ENCODE measurements at places on chromosomes 13 and 19. TPM values are rescaled to one million over a fixed set of nuclear protein-coding genes. Genes with fewer than 3 reads are reported as not detected.

DNA sequence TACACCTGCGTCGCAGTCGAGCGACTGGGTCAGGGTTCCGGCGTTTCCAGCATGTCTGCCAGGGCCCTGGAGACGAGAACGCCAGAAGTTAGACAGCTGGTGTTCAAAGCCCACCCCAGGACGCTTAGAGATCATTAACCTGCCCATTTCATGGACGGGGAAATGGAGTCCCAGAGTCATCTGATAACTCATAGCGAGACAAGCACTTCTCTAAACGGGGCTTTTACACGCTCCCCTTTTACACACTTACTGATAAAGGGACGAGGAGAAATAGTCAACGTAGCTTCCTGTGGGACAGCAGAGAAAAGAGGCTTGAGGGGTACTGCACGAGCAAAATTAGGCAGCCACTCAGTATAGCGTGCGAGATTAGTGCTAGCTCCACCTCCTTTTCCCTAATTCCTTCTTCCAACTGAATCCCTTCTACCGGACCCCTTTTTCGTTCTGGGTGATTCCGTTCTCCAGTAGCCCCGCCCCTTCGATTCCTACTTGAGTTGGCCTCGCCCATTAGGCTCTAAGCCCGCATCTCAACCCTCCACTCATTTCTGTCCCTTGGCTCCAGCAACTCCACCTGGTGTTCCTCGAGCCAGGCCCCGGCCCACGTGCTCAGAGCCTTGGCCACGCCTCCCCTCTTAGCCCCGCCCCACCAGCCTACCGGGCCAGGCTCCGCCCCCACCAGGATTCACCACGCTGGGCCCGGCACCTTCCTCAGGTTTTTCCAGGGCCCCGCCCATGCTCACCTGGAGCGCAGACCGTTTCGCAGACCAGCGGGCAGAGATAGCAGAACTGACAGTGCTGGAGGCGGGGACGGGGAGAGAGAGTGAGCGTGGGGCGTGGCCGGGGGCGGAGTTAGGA, 3.7 kb downstream of the HRC start:
- peak; percentile 59 for DNase-seq
- H3K36me3 ChIP-seq, result no peaks in the 10 kb centered on the region
- peaks cover 4% of the 10 kb centered on the region for H3K4me1 ChIP-seq
- no peaks in the 10 kb centered on the region for H3K27me3 ChIP-seq
- no peak overlapping the region for H3K4me3 ChIP-seq

DNA sequence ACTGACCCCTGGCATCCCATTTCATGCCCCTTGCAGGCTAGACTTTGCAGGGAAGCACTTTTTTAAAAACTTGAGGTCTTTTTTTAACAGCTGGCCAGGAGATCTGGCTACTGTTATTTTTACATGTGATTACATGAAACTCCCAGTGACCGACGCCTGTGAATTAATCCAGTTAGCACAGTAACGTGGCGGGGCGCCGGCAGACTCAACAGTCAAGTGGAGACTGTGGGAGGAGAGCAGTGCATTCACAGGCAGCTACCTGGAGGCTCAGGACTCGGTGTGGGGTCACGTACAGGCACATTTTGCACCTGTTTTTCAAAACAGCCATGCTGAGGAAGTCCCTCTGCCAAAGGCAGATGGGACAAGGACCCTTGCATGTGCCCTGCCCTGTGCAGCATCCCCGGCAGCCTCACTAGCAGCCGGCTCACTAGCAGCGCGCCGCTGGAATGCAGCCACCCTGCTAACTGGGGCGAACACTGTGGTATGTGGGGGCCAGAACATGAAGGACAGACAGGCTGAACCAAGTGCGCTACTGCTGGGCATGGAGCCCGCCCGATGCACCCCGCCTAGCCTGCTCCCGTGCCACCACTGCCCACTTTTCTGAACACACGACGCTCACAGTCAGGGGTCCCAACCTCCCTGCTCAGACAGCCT, 18.7 kb downstream of the CAPS start:
- no peak overlapping the region for H3K27ac ChIP-seq
- no peak for DNase-seq
- no peaks in the 10 kb centered on the region for H3K27me3 ChIP-seq
- peaks cover 11% of the 10 kb centered on the region for H3K4me1 ChIP-seq

SWSAP1 gene
- total RNA-seq, result 3.3 TPM

DNA sequence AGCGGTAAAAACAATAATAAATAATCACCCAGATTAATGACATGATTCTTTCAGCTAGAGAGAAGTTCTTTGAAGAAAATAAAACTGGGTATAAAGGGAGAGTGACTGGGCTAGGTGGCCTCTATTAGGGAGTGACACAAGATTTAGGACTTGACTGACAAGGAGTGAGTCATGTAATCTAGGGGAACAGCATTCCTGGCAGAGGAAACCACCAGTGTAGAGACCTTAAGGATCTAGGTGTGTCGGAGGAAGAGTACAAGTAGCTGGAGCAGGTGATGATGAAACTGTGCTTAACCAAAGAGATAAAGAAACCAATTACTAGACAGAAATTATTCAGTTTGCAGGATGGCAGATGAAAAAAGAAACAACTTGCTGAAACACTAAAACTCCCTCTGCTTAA, 248.0 kb downstream of the RFC3 start:
- no peaks in the 10 kb centered on the region for H3K36me3 ChIP-seq
- no peaks in the 10 kb centered on the region for H3K27me3 ChIP-seq
- H3K4me1 ChIP-seq, result no peaks in the 10 kb centered on the region
- H3K27ac ChIP-seq, result no peak overlapping the region
- DNase-seq, result no peak

BABAM1 gene
- 47.4 TPM for total RNA-seq

GJA3 gene
- 0.34 TPM for total RNA-seq

DNA sequence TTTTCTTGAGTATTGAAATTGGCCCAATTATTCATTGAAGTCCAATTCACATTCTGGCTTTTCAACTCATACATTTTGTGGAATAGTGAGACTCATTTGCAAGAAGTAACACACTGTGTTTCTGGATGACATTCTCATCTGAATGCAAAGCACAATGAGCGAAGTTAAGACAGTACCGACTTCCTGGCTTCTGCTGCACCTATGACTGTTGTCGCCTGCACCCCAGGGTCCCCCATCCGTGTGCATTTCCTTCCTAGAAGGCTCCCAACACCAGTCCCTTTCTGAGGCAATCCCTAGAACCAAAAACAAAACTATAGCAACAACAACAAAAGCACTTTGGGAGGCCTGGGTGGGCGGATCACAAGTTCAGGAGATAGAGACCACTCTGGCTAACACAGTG, 183.3 kb downstream of the SHISA2 start:
- no peak overlapping the region for H3K4me3 ChIP-seq
- no peaks in the 10 kb centered on the region for H3K27me3 ChIP-seq
- DNase-seq, result no peak
- no peaks in the 10 kb centered on the region for H3K4me1 ChIP-seq
- H3K36me3 ChIP-seq, result no peaks in the 10 kb centered on the region

SACS gene
- 16.9 TPM for total RNA-seq

- no peak overlapping the region for H3K4me3 ChIP-seq
- no peak overlapping the region for H3K27ac ChIP-seq
- no peaks in the 10 kb centered on the region for H3K36me3 ChIP-seq
- no peaks in the 10 kb centered on the region for H3K27me3 ChIP-seq
- DNase-seq, result no peak
- no peaks in the 10 kb centered on the region for H3K4me1 ChIP-seq
Observed at GRCh38 chr19:15340086-15340485, 7.7 kb upstream of the BRD4 start.

GRCh38 chr19:2567580-2567979, 91.7 kb downstream of the GADD45B start:
- no peak overlapping the region for H3K27ac ChIP-seq
- H3K4me1 ChIP-seq, result no peaks in the 10 kb centered on the region
- no peaks in the 10 kb centered on the region for H3K27me3 ChIP-seq
- no peaks in the 10 kb centered on the region for H3K36me3 ChIP-seq
- peak; percentile 37 for DNase-seq

MYO16 gene
- 0.24 TPM for total RNA-seq

- no peaks in the 10 kb centered on the region for H3K36me3 ChIP-seq
- no peak overlapping the region for H3K4me3 ChIP-seq
- no peak for DNase-seq
- H3K27me3 ChIP-seq, result no peaks in the 10 kb centered on the region
Observed at GRCh38 chr13:76773448-76774094, 112.6 kb downstream of the KCTD12 start.

- no peak overlapping the region for H3K27ac ChIP-seq
- no peaks in the 10 kb centered on the region for H3K36me3 ChIP-seq
- no peaks in the 10 kb centered on the region for H3K4me1 ChIP-seq
- no peak for DNase-seq
Observed at GRCh38 chr13:98468361-98468760, 108.5 kb downstream of the STK24 start.

DNA sequence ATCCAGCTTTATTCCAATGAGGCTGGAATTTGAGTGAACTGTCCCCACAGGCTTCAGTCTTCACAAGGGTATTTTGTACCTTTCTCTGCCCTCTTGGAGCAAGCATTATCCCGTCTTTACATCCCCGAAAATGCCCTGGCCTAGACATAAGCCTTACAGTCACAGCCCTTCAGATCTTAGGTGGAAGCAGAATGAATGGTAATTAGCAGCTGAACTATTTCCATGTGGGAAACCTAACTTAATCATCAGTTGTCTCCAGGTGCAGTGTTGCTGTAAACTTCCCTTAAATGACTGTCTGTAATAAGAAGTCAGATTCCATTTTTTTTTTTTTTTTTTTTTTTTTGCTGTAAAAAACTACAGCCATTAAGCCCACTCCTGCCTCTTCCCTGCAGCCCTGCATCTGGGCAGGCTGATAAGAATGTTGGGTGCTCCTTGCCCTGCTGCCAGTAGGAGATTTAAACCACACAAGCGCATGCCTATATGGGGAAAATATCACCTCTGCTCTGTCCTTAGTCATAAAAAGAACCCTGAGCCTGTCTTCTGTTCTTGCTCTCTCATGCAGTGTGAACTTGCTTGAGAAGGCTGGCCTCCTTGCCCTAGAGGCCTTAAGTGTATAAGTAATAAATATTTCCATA, 426.8 kb upstream of the SLITRK5 start:
- H3K4me1 ChIP-seq, result no peaks in the 10 kb centered on the region
- no peak overlapping the region for H3K4me3 ChIP-seq
- no peak overlapping the region for H3K27ac ChIP-seq
- no peak for DNase-seq

DNA sequence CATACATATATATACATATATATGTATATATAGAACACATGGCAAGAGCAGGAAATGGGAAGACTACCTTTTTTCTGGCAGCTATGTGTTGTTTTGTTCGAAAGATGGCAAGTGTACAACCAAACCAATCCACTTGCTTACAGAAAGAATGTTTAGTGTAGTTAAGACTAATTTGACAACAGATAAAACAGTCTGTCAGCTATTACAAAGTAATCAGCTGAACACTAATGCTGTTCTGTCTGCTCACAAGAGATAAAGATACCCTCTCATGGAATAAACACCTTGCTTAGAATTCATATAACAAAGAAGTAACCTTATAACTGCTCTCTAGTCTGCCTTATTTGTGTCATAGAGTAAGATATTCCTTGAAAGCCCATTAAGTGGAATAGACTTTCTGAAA, 858 bp upstream of the KCNRG start:
- H3K27me3 ChIP-seq, result no peaks in the 10 kb centered on the region
- H3K36me3 ChIP-seq, result no peaks in the 10 kb centered on the region
- DNase-seq, result no peak
- H3K4me1 ChIP-seq, result no peaks in the 10 kb centered on the region
- H3K27ac ChIP-seq, result no peak overlapping the region

DNA sequence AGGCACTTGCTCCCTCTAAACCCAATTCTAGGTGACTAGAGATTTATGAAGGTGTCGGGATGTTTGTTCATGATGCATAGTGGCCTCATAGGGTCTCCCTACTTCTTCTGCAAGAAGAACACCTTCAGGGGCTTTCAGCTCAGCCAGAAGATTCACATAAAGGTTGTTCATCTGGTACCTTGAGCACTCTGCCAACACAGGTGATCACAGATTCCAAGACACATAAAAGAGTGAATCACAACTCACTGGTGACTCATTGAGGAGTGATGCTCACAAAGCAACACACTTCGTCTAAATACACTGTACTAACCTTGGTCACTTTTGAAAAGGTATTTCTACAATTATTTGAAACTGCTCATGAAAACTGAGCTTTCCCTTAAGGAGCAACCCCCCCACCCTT, 6.8 kb upstream of the ZNF324 start:
- no peaks in the 10 kb centered on the region for H3K36me3 ChIP-seq
- no peak overlapping the region for H3K27ac ChIP-seq
- no peak for DNase-seq

DNA sequence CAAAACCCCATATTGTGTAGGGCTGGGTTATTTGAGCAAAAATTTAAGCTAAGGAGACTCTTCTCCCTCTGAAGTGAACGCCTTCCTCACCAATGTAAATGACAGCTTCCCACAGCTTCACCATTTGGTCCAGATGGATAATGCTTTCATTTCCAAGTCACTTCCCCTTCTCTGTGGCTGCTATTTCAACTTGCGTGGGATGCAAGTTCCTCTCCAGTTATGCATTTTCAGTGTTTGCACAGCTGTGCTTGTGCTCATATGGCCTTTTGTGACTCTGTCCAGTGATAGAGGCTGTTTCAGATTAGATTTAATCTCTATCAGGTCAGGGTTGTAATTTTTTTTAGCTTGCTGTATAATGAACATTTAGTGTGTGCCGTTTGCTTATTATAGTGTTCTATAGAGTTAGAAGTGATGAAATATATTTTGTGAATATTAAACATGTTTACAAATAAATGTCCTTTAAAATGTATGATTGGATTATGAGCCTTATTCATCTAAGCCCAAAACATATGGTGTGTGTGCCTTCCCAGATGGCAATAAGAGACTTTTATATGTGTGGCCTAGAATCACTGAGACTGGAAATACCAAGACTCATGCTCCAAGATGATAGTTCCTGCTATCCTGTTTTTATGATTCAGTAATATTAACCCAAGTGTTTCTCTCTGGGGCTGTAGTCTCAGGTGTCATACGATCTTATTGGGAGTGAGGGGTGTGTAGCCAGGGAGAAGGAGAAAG, 86.6 kb downstream of the TNFRSF19 start:
- H3K27me3 ChIP-seq, result no peaks in the 10 kb centered on the region
- DNase-seq, result no peak
- H3K4me3 ChIP-seq, result no peak overlapping the region

ZNF433 gene
- total RNA-seq, result 17.4 TPM

MCOLN1 gene
- 9.2 TPM for total RNA-seq

ZNF98 gene
- 6.1 TPM for total RNA-seq

DNA sequence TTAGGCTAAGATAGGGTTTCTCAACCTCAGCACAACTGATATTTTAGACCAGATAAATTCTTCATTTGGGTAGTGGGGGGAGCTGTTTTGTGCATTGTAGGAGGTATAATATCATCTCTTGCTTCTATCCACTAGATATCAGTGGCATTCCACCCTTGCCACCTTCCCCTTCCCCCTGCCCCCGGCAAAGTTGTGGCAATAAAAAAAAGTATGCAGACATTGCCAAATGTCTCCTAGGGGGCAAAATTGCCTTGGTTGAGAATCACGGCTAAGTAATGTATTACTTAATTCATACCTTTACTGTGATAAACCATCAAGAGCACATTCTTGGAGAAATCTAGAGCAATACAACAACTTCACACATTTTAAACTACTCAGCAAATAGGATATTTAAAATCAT, 51.4 kb downstream of the UBL3 start:
- H3K36me3 ChIP-seq, result no peaks in the 10 kb centered on the region
- H3K27ac ChIP-seq, result no peak overlapping the region
- peaks cover 2% of the 10 kb centered on the region for H3K4me1 ChIP-seq
- DNase-seq, result no peak
- no peak overlapping the region for H3K4me3 ChIP-seq

Measured in ovary (tissue), 10 donors.